Gastrocnemius medialis (tissue), 4 donors: ENCODE measurements at places on chromosomes 7 and 10.

- DNase-seq = no peak
Measured at GRCh38 chr7:121916211-121916610, 43.2 kb downstream of the PTPRZ1 start.

DNA sequence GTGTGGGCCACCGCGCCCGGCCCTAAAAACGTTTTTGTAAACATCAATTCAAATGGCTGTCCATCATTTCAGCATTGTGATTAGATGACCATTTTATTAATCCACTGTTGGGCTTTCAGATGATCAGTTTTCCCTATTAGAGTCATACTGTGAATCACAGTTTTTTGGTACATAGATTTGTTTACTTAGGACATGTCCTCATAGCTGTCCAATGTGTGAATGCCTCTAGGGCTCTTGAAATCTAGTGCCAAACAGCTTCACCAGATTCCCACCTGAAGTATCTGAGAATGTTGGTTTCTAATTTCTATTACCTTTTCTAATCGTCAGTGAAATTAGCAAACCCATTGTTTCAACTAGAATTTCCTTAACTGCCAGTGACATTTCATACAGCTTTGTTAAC is 66.8 kb downstream of the UPF2 start:
- no peak for DNase-seq

DNA sequence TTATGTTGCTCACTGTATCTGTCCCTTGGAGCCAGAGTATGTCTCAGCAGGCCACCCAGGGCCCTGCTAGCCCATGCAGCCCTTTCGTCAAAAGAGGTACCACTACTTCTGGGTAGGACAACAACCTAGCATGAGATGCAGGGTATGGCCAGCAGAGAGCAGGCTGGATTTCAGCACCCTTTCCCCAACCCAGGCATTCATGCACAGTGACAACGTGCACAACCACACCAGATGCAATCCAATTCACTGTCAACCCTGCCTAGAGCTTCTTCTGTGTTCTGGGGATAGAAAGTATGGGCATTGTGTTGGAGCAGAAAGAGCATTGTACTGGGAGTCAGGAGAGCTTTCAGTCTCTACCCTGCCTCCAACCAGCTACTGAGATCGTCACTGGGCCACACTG is 37.9 kb downstream of the JAZF1 start:
- DNase-seq = no peak

DNA sequence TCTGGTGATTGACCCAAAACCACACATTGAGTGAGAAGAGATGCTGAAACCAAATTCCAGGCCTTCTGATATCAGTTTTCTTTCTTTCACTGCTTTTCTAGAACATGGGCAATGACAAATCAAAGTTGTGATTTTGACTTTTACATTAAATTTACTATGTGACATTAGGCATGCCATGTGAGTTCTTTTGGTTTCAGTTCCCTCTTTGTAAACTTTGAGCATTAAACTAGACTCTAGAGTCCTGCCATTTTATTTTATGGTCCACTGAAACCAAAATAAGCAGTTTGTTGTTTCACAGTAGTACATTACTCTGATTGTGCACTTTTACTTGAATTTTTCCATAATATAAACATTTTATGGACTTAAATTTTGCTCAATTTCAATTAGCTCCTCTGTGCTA is 381.1 kb upstream of the SEMA3D start:
- no peak for DNase-seq
